ENCODE measurements at places on chromosomes 3 and 15.

GRCh38 chr3:16336825-16337224 is 71.8 kb downstream of the OXNAD1 start:
- no peak for DNase-seq

GRCh38 chr3:183626877-183627594 is 8.4 kb upstream of the KLHL24 start:
- DNase-seq, result no peak

- no peak for DNase-seq
These were observed 529.8 kb downstream of the DIPK2A start for GRCh38 chr3:144501467-144501866.

GRCh38 chr3:187242435-187242834 is 45.1 kb downstream of the RTP1 start:
- DNase-seq, result no peak

DNA sequence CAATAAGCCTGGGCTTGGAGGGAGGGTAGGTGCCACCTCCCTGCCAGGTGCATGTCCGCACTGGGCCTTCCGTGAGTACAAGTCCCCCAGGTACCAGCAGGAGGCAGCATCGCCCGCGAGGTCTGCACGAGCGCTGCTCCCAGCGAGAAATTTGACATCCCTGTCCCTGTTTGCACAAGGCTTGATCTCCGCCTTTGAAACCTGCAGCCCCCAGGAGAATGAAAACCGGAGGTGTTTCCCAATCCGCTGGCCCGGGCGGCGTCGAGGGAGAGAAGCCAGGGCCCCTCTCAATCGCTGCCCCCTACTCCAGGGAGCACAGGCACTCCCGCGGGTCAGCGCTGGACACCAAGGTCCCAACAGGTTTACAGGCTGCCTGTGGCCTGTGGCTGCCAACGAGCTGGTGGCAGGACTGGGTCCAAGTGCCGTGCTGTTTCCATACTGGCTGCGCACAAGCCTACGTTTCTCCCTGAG is 961 bp downstream of the HAPLN3 start:
- DNase-seq, result peak; percentile 75

GRCh38 chr3:47419083-47420043 is 38.5 kb downstream of the PTPN23 start:
- no peak for DNase-seq

All from stimulated activated CD4-positive, alpha-beta T cell treated with anti-CD3 and anti-CD28 coated beads, TNF-alpha, amount 100 ng/mL, for 48 hours (primary cell).